ENCODE measurements at places on chromosomes 12 and 14. TPM values are rescaled to one million over a fixed set of nuclear protein-coding genes. Genes with fewer than 3 reads are reported as not detected.

OR6C2 gene
- not detected for total RNA-seq

KRT8 gene
- total RNA-seq, result 0.51 TPM

GRCh38 chr12:97203408-97203807 is 259.2 kb upstream of the RMST start:
- H3K27ac ChIP-seq, result no peak overlapping the region
- H3K27me3 ChIP-seq, result no peaks in the 10 kb centered on the region
- H3K36me3 ChIP-seq, result no peaks in the 10 kb centered on the region

GRCh38 chr14:55359307-55359706 is 52.3 kb downstream of the ATG14 start:
- no peak overlapping the region for H3K27ac ChIP-seq
- H3K36me3 ChIP-seq, result peaks cover 24% of the 10 kb centered on the region
- H3K27me3 ChIP-seq, result no peaks in the 10 kb centered on the region
- H3K4me1 ChIP-seq, result peaks cover 25% of the 10 kb centered on the region
- no peak overlapping the region for H3K4me3 ChIP-seq
- no peak for DNase-seq

DNA sequence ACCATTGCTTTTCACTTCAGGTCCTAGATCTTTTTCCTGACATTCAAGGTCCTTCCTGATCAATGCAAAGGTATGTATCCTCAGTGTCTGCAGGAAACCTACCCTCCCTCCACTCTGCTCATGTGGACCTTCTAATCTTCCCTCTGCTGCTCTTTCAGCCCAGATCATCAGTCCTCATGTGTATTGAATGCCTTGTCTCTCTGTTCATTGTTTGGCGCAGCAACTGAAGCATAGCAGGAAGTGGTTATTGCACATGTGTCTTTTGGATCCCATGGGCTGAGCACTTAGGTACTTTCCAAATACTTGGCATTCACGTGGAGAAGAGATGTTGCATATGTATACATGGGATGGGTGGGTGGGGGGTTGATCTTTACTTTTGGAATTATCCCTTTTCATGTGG is 4.3 kb upstream of the NIN start:
- H3K27me3 ChIP-seq, result peaks cover 12% of the 10 kb centered on the region
- peaks cover 41% of the 10 kb centered on the region for H3K4me1 ChIP-seq
- peak overlapping the region; percentile 21 for H3K4me3 ChIP-seq
- no peaks in the 10 kb centered on the region for H3K36me3 ChIP-seq

C12orf50 gene
- total RNA-seq, result not detected

RAB5B gene
- total RNA-seq, result 40.2 TPM

CMTM5 gene
- not detected for total RNA-seq

DNA sequence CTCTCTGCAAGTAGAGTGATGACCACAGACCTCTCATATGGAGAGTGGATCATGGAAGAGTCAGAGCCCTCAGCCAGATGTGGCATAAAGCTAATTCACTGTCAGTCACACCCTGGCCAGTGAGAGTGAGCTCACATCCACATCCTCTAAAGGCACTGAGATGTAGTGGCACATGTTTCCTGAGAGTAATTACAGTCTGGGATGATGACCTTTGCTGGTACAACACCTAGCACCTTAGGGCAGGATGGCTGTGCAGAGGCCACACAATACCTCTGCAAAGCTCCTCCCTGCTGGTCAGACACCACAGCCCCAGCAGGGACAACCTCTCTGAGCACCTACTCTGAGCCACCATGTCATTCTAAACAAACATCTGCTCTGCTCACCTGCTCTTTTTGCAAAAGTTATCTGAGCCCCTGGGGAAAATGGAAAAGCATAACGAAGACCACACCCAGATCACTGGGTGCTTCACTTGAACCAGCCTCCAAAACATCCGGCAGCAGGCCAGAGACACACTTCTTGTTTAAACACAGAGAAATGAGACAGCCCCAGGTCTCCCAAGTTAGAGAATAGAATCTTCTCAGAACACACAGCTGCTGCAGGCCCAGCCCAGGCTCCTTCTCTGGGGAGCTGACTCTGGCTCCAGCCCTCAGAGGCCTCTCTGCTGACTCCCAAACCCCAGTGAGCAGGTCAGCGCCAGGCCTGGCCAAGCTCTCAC is 30.3 kb downstream of the PITPNM2 start:
- peak overlapping the region; percentile 90 for H3K27ac ChIP-seq
- peaks cover 2% of the 10 kb centered on the region for H3K36me3 ChIP-seq
- peaks cover 49% of the 10 kb centered on the region for H3K4me1 ChIP-seq
- peak overlapping the region; percentile 64 for H3K4me3 ChIP-seq

LMNTD1 gene
- total RNA-seq, result not detected

DNA sequence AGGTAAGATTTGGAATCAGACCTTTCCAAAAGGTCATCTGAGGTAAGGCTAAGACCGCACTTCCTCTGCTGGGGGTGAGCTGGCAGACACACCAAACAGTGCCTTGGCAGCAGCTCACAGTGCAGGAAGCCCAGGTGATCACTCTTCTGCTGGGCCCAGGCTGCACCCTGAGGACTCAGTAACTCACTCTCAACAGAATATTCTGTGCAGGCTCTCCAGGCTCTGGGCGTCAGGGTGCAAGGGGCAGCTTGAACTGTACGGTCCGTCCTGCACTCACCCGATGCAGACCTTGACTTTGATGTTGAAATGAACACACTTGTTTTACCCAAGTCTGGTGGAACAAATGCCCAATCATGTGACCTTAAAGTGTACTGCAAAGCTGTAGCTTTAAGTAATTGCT is 6.0 kb downstream of the ALKBH2 start:
- no peaks in the 10 kb centered on the region for H3K27me3 ChIP-seq
- H3K27ac ChIP-seq, result no peak overlapping the region
- no peak for DNase-seq
- peaks cover 20% of the 10 kb centered on the region for H3K4me1 ChIP-seq
- H3K36me3 ChIP-seq, result peaks cover 30% of the 10 kb centered on the region
- H3K4me3 ChIP-seq, result no peak overlapping the region

PRR4 gene
- 0.62 TPM for total RNA-seq

- no peak for DNase-seq
- H3K27ac ChIP-seq, result no peak overlapping the region
- H3K4me3 ChIP-seq, result no peak overlapping the region
- H3K36me3 ChIP-seq, result peaks cover 8% of the 10 kb centered on the region
These were observed 11.9 kb downstream of the TMTC3 start for GRCh38 chr12:88153959-88154358.

ERP27 gene
- total RNA-seq, result 1.5 TPM

DNA sequence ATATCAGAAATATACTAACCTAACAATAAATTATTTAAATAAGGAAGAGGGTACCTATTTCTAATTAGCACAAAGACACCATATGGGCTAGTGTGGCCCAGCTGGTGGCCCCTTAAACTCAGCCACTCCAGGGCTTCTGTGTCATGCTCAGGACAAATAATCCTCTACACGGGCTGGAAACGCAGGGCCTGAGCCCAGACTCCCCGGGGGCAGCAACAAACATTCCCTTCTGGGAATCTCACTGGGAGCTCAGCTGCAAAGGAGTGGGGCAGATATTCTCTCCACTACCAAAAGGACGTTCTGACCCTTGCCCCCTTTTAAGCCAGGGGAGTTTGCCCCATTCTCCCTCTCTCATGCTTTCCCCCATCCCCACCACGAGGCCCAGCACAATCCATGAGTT is 43.7 kb upstream of the ELK3 start:
- peaks cover 2% of the 10 kb centered on the region for H3K27me3 ChIP-seq
- H3K4me1 ChIP-seq, result no peaks in the 10 kb centered on the region
- H3K27ac ChIP-seq, result no peak overlapping the region
- no peaks in the 10 kb centered on the region for H3K36me3 ChIP-seq

DNA sequence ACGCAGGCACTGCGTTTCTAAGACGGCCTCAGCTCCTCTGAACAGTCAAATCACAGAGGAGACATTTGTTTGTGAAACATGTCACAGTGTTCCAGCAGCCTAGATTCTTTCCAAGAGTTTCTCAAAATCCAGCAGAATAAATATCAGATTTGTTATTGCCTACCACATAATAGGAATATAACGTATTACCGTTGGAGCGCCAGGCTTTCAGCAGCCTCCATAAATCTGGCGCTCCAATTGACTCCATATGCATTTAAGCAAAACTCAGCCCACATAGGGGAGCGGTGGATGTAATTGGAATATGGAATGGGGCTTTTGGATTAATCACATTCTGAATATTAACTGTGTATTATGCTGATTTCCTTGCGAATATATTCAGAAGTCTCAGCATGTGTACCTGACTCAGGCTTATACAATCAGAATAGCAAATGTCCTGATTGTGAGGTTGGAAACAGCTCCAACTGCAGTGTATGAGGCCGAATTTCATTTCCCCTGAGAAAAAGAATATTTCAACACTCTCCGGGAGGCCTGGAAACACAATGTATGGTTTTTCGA is 174.0 kb downstream of the ASCL4 start:
- no peak overlapping the region for H3K4me3 ChIP-seq
- DNase-seq, result no peak
- peaks cover 5% of the 10 kb centered on the region for H3K27me3 ChIP-seq
- no peak overlapping the region for H3K27ac ChIP-seq
- no peaks in the 10 kb centered on the region for H3K4me1 ChIP-seq

DNA sequence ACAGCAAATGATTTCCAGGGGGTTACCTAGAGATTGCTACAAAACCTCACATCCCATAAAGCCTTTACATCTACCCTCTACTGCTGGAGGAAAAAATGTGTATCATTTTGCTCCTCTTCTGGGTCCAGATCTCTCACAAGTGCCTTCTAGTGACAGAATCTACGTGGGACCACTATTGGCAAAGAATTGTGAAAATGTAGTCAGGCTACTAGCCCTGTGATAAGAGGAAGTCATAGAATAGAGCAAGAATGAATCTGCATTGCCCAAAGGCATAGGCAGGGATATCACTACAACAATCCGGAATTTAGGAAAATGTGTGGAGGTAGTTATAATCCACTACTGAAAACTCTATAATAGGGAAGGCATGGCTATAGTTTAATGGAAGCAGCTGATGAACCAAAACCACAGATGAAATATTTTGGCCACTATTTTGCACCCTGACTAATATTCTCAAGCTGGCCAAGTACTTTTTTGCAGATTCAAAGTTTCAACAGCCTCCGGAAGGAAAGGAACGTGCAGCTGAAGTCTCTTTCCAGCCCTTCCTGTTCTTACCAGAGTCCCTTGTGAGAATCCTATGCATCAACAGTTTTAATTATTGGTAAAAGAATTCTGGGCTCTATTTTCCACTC is 176.8 kb downstream of the PHLDA1 start:
- no peak overlapping the region for H3K4me3 ChIP-seq
- no peaks in the 10 kb centered on the region for H3K4me1 ChIP-seq
- H3K36me3 ChIP-seq, result no peaks in the 10 kb centered on the region

DNA sequence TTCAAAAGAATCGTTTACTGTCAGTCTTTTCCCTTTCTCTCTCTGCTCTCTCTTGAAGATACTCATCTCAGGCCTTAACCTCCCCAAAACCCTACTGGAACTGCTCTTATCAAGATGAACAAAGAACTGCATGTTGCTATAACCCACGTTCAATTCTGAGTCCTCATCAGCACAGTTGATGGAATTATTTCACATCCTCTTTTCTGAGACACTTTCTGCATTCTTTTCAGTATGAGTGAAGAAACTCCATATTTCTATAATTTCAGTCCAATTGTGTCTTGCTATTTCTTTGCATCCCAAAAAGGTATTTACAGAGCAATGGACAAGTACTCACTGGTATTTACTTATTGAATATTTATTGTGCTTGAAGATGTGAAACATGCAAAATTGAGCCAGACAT is 160.1 kb upstream of the CPNE8 start:
- H3K4me3 ChIP-seq, result no peak overlapping the region
- no peaks in the 10 kb centered on the region for H3K27me3 ChIP-seq
- no peaks in the 10 kb centered on the region for H3K36me3 ChIP-seq
- DNase-seq, result no peak

GRCh38 chr14:52801014-52801712 is 9.8 kb upstream of the GNPNAT1 start:
- H3K4me3 ChIP-seq, result no peak overlapping the region
- no peaks in the 10 kb centered on the region for H3K36me3 ChIP-seq
- no peak overlapping the region for H3K27ac ChIP-seq
- peaks cover 6% of the 10 kb centered on the region for H3K4me1 ChIP-seq
- DNase-seq, result no peak

CCDC175 gene
- total RNA-seq, result not detected

GMFB gene
- total RNA-seq, result 41.1 TPM

ZBTB42 gene
- total RNA-seq, result 5.5 TPM

DNA sequence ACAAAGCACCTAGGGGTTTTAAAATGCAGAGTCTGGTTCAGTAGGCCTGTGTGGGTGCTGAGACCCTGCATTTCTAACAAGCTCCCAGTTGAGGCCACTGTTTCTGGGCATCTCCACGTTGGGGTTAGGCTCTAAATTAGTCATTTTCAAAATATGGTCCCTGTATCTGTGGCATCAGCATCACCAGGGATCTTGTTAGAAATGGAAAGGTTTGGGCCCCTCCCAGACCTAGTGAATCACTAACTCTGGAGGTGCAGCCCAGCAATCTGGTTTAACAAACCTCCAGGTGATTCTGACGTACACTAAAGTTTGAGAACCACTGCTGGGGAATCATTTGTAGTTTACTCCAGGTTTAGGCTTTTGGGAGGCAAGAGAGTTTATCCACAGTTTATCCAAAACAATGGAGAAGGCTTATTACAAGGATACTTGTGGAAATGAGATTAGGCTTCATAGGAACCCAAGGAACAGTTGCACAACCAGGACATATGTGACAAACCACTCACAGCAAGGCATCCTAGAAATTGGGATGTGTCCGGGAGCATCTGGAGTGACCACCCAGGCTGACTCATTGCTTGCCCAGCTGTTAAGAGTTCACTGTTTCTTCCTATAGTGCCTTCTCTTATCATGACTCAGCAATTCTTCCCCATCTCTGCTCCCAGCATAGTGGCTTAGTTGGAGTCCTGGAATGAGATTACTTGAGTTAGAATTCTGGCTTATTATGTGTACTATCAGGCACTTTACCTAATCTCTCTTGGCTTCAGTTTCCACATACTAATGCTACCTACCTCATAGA is 71.6 kb upstream of the STXBP6 start:
- no peaks in the 10 kb centered on the region for H3K27me3 ChIP-seq
- no peaks in the 10 kb centered on the region for H3K4me1 ChIP-seq
- no peak overlapping the region for H3K4me3 ChIP-seq

SPX gene
- total RNA-seq, result 0.59 TPM

- H3K27me3 ChIP-seq, result no peaks in the 10 kb centered on the region
- H3K4me3 ChIP-seq, result no peak overlapping the region
- H3K27ac ChIP-seq, result no peak overlapping the region
These were observed 230.5 kb downstream of the ETNK1 start for GRCh38 chr12:22855456-22855855.

ERO1A gene
- total RNA-seq, result 171 TPM

TAS2R14 gene
- 2.7 TPM for total RNA-seq

DNA sequence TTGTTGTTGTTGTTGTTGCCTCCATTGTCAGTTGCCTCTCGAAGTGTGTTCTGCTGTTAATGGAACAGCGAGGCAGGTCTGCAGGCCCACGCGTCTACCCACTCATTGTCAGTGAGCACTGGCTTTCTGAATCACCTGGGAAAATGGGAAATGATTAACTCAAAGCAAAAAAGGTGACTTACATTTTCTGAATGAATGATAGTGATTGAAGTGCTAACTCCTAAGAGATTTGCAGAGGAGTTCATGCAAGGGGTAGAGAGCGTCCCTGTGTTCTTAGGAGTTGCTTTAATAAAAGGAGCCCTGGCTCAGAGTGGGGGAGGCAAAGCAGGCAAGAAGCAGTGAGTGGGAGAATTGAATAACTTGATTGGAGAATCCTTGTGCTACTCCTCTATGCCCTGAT is 177.6 kb downstream of the CAND1 start:
- peaks cover 15% of the 10 kb centered on the region for H3K27me3 ChIP-seq
- no peak overlapping the region for H3K4me3 ChIP-seq
- peak overlapping the region; percentile 9 for H3K27ac ChIP-seq
- no peak for DNase-seq
- peaks cover 7% of the 10 kb centered on the region for H3K36me3 ChIP-seq
- peaks cover 33% of the 10 kb centered on the region for H3K4me1 ChIP-seq
